ENCODE measurements at places on chromosomes 6 and 20.

GRCh38 chr6:80618953-80619352 is 512.5 kb downstream of the BCKDHB start:
- DNase-seq = no peak

GRCh38 chr6:90643381-90643780 is 56.5 kb upstream of the MAP3K7 start:
- no peak for DNase-seq

GRCh38 chr20:50540620-50541605 is 30.7 kb downstream of the PTPN1 start:
- DNase-seq = no peak

- DNase-seq = no peak
Observed at GRCh38 chr6:124742971-124743370, 219.3 kb upstream of the RNF217 start.

GRCh38 chr20:20304942-20305341 is 63.0 kb upstream of the INSM1 start:
- no peak for DNase-seq

DNA sequence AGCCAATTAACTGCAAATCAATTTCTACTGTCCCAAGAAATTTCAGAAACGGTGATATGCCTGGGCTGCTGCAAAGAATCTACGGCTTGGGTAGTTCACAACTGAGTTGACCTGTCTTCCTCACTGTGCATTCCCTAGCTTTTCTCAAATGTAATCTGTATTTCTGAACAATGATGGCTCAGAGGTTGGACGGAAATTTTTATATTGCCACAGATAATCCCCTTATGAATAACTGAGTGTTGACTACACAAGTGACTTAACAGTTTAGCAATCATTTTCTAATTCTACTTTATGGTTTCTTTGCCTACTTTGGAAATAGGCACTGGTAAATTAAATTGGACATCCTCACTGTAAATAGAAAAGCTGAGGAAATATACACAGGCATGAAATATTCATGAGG is 94.5 kb downstream of the ARHGAP18 start:
- DNase-seq = no peak

- no peak for DNase-seq
Observed at GRCh38 chr6:15239616-15240364, 6.1 kb upstream of the JARID2 start.

GRCh38 chr20:57478176-57478575 is 46.8 kb downstream of the CTCFL start:
- DNase-seq = no peak

DNA sequence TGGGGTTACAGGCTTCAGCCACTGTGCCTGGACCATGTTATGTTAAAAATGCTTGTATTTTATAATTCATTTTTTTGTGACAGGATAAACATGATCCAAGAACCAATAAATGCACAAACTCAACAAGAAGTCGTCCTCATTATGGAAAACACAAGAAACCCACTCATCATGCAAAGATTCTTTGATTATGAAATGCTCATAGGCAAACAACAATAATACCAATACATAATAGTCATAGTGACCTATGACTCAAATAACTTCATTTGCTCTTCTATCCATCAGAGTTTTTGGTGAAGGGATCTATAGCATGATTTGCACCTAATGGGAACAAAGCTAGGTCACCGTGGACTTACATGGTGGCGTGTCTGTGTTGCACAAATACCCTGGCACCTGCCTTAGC is 217.1 kb upstream of the THEMIS start:
- DNase-seq = no peak

- no peak for DNase-seq
Observed at GRCh38 chr6:151291722-151292059, 51.9 kb downstream of the AKAP12 start.

- no peak for DNase-seq
Observed at GRCh38 chr6:159467473-159468041, 225.5 kb downstream of the SOD2 start.

DNA sequence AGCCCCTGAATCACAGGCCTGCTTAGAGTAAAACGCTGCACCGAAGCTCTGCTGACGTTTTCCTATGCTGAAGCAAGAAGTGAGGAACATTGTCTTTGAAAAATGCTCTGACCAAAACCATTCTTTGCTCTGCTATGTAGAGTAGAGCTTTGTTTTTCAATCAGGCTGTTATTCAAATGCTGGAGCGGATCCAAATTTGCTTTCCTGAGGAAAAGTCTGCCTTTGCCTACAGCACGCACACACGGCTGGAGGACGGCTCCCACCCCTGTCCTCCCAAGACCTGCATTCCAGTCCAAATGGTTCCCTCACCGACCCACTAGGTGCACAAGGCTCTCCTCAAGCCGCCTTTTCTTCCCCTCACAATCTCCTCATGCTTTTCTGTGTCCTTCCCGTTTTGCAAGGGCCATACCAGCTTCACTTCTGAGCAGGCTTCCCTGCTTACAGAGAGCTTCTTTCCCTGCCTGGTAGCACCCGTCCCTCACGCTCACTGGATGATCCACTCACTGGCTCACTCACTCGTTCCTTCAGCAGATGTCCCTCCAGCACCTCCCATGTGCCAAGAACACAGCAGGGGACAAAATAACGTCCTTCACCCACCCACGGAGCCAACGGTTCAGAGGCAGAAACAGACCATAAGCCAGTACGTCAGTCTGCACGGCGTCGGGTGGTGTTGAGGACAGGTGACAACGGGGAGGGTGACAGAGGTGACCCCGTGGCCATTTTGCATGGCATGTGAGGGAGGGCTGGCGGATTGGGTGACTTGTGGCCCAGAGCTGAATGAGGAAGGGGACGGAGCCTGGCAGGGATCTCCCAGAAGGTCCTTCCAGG is 137.9 kb upstream of the NEDD9 start:
- no peak for DNase-seq

DNA sequence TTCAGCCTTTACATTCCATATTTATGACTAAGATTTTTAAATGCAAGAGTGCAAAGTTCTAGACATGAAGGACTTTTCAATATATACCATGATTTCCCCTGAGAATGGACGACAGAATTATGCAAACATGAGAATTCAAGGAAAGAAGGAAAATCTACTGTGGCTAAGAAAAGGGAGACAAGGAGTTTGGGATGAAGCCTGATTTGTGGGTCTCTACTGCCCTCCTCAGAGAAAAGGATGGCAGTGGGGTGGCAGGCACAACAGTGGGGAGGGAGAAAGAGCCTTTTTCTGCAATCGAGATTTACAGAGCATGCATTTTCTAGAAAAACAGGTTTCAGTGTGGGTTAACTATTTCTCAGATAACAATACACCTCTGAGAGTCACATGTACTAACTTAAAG is 466.9 kb upstream of the NRSN1 start:
- no peak for DNase-seq

DNA sequence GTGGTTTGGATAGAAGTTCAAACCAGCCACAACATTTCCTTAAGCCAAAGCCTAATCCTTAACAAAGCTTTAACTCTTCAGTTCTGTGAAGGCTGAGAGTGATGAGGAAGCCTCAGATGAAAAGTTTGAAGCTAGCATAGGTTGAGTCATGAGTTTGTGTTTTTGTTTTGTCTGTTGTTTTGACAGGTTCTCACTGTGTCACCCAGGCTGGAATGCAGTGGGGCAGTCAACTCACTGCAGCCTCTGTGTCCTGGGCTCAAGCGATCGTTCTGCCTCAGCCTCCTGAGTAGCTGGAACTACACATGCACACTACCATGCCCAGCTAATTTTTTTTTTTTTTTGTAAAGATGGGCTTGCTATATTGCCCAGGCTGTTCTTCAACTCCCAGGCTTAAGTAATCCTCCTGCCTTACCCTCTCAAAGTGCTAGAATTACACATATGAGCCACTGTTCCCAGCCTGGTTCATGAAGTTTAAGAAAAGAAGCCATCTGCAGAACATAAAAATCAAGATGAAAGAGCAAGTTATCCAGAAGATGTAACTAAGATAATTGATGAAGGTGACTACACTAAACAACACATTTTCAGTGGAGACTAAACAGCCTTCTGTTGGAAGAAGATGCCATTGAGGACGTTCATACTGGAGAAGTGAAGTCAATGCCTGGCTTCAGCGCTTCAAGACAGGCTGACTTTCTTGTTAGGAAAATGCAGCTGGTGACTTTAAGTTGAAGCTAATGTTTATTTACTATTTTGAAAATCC is 96.2 kb downstream of the SMAP1 start:
- no peak for DNase-seq

DNA sequence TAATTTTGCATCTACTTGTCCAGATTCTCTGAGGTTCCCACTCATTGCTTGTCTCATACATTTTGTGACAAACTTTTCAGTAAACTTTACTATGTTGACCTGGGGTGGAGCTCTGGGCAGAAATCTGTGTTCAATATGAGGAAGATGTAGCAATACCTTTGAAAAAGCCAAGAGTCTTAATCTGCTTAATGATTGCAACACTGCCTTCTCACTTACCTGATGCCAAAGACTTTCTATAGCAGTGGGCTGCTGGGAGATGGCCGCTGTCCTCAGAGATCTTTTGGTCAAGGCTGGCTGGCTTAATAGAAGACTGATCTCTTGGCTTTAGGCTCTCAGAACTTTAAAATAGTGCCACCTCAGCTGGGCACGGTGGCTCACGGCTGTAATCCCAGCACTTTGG is 70.1 kb upstream of the RBM24 start:
- no peak for DNase-seq

- DNase-seq = no peak
Observed at GRCh38 chr20:49395659-49396058, 86.8 kb downstream of the KCNB1 start.

GRCh38 chr6:5843078-5843477 is 163.6 kb downstream of the NRN1 start:
- DNase-seq = no peak

DNA sequence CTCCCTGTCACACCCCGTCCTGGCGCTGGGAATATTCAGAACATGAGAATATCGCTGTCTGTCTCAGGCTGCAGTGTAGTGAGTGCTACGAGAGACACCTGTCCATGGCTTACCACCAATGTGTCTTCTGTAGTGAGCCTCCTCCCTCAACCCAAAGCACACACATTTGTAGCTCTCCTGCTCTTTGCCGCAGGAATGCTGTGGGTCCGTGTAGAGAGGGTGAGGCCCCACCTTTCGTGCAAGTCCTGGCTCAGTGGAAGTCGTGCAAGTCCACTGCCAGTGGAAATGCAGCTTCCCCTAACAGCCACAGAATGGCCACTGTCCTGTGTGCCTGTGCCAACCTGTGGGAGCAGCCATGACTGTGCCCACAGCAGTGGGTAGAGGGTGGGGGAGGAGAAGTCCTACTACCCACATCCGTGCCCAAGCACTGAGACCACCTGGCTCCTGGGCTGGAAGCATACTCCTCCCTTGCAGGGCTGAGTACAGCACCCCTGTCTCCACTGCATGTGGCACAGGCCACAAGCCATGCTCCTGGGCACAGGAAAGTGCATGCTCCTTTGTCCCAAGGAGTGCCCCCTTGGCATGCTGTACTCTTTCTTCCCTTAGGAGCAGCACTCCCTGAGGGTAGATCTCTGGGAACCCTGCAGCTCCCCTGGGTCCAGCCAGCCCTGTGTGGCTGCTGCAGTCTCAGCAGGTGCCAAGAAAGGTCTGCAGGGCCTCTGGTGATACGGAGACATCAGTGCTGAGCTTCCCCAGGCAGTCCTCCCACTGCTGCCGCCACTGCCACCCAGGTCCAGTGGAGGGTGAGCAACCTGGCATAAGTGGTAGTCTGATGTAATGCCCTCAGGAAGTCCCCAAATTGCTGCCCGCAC is 28.0 kb downstream of the IGF2R start:
- no peak for DNase-seq

- DNase-seq = no peak
Observed at GRCh38 chr6:146358431-146359046, 185.1 kb upstream of the RAB32 start.

DNA sequence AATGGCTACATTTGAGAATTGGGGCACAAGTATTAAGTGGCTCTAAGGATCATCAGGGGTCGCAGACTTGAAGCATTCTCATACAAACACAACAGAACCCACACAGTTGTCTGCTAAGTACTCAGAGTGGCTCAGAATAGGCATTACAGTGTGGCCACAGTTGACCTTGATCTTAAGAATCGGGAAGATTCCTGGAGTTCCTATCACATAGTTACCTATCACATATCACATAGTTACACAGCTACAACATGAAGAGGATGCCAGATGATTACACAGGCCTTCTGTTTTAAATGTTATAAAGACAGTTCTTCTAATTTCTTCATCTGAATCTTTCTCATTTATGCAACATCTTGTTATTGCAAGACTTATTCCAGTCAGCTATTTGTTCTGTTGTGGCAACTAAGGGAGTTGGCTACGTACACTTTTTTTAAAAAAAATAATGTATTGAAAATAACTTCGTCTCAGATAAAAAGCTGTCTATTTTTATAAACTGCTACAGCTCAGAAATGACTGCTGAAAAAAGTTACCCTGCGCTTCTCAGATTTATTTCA is 129.0 kb downstream of the REV3L start:
- DNase-seq = no peak

DNA sequence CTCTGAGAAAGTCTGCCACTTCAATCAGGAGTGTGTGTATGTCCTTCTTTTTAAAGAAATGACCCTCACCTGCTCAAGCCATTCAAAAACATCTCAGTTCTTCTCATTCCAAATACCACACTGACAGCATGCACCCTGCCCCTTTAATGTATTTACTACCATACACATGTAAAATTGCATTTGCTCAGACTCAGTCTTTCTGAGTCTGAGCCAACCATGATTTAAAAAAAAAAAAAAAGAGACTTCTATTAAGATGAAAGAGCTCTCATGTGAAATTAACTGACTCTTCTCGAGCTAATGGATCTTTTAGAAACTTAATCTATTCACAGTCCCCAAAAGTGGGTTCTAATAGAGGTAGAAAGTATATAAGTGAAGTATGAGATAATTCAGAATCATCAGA is 1.4 kb upstream of the FILIP1 start:
- no peak for DNase-seq

DNA sequence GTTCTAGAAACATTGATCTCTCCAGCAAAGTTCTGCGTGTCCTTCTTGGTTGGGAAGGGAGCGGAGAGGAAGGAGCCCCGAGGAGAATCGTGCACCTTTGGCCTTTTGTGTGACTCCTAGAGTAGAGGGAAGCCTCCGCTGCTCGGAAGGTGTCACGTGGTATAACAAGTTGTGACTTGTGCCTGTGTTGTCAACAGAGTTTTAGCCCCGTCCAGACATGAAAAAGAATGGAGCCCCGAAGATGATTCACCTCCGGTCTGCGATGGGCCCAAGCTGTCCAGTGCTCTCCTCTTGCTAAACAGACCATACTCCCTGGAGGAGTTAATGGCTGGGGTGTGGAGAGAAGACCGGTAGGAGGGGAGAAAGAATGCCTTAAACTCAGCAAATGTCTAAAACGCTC is 7.0 kb downstream of the EYA2 start:
- no peak for DNase-seq
